ENCODE measurements at places on chromosomes 1 and 21. TPM values are rescaled to one million over a fixed set of nuclear protein-coding genes. Genes with fewer than 3 reads are reported as not detected.

- no peak for DNase-seq
Observed at GRCh38 chr1:229888157-229888556, 178.9 kb upstream of the GALNT2 start.

- DNase-seq = no peak
Observed at GRCh38 chr1:198424441-198424840, 116.0 kb downstream of the ATP6V1G3 start.

DNA sequence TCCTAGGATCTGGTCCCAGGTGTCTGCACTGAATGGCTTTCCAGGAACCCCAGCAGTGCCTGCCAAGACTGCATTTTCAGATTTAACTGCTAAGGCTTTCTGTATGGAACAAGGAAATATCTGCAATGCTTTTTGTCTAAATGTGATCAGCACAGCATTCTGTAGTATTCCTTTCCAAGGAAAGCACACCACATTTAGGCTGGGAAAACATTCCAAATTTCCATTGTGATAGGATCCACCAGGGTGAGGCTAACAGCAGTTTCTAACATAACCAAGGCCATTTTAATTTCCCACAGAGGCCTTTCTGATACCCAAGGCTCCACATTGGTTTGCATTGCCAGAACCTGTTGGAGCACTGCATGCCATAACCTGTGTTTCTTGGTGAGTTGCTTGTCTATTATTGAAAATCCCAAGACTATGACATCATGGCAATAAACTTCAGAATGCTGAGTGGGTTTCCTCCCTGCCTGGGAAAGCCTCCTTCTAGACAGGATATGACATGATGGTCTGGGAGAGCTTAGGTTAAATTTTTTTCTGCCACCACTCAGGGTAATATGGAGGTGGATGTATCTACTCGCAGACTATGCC, 23.3 kb upstream of the PTGFRN start:
- DNase-seq = no peak

DNA sequence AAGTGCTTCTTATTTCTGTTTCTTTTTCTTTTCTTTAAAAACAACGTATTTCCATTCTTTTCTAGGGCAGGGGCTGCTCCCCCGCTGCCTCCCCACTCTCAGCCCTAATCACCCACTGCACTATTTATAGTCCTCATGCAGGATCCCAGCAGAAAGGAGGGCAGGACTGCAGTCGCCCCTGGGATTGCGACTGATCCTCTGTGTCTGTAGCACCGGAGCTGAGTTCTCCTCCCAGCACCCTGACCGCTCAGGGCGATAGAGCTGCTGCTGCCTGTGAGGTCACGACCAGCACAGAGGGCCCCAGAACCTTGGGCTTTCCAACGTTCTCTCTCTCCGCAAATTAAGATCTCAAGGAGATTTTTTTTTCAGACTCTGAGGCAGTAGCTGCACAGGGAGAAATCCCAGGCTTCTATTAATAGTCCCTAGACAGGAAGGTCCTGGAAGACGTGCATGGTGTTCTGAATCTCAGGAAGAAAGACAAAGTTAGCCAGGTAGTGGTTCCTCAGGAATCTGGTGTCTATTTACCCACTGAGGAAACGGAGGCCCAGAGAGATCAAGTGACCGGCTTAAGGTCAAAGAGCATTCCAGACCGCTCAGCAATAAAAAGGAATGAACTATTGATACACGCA, 46.8 kb downstream of the PRAMEF20 start:
- DNase-seq = no peak

DNA sequence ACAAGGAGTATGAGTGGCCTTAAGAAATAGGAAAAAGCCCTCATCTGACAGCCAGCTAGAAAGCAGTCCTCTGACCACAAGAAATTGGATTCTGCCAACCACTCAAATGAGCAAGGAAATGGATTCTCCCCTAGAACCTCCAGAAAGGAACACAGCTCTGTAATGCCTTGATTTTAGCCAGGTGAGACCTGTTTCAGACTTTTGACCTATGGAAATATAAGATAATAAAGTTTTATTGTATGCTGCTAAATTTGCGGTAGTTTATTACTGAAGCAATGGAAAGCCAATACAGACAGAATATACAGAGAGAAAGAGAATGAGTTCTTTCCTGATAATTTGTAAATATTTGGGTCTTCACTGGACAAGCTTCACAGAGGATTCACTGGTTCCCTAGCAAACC, 28.8 kb upstream of the SELE start:
- DNase-seq = no peak

- DNase-seq = no peak
Observed at GRCh38 chr1:9792156-9793042, 31.4 kb downstream of the CLSTN1 start.

- DNase-seq = no peak
Observed at GRCh38 chr1:5692664-5693063, 299.6 kb downstream of the NPHP4 start.

GRCh38 chr1:17545356-17545755, 5.9 kb downstream of the ARHGEF10L start:
- DNase-seq = no peak

GRCh38 chr1:212229654-212230053, 55.6 kb upstream of the PPP2R5A start:
- peak; percentile 29 for DNase-seq

GRCh38 chr1:64911326-64911725, 55.0 kb downstream of the JAK1 start:
- no peak for DNase-seq

GRCh38 chr21:33685613-33686197, 43.4 kb downstream of the ITSN1 start:
- DNase-seq = no peak

DNA sequence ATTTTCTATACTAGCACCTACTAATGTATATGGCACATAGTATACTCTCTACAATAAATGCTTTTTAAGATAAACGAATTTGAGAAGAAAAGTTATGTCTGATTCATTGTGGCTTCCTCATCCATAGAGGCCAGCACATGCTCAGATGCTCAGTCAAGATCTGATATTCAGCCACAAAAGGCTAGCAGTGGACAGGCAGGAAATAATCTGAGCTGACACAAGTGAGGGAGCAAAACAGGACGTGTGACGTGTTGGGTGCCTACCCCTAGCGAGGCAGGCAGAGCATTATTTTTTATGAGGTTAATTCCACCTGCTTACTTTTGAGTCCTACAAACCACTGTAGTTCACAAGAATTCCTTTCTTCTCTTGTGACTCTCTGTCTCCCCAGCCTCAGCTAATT, 550.9 kb downstream of the SMYD3 start:
- no peak for DNase-seq

DNA sequence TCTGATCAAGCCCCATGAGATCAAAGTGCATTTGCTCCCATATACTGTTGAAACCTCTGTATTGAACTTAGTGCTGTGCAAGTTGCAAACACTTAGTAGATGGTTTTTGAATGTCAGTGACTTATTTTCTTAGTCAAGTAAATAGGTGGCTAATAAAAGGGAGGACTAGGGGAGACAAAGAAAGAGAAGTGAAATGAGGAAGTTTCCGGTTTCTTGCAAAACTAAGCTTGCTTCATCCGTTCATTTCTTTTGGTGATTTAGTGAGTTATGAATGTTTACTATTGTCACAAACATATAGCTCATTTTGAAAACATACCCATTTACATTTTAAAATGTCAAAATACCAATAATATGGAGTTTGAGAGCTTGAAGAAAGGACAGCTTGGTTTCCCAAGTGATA, 23.0 kb downstream of the ADAMTS5 start:
- DNase-seq = no peak

GRCh38 chr1:201490708-201491131, 16.2 kb downstream of the CSRP1 start:
- DNase-seq = no peak

DNA sequence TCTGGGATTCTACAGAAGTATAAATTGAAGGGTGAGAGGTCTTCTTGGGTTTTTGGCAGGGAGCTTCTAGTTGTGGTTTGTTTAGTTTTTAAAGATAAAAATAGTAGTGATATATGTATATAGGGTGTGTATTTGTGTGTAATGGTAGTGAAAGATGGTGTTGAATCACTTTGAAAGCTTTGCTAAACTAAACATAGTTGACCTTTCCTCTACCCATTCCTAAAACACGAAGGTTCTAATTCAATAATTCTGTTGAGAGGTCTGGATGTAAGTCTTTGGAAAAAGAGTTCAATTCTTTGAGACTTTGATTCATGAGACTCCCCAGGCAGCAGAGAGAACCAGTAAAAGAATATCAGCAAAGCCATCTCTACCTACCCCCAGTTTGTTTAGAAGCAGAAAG, 247.9 kb upstream of the DUSP10 start:
- no peak for DNase-seq

- DNase-seq = no peak
Observed at GRCh38 chr1:26844424-26845196, 18.1 kb downstream of the ZDHHC18 start.

GRCh38 chr1:147505568-147505967, 35.7 kb upstream of the BCL9 start:
- no peak for DNase-seq

DNA sequence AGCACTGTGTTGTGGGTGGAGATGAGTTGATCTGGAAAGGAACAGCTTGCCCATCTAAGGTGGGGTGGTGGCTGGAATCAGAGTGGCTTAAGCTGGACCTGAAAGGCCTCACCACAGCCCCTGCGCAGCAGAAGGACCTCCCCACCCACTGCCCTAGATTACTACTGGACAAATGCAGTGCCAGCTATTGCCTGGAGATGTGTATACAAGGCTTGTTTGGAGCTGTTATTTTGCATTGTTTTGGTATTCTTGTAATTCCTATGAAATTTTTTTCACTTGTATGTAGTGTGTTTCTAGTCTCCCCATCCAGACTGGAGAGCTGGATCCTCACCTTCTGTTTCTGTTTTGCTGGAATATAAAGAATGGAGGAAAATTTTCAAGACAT, 1.3 kb upstream of the SLC30A1 start:
- no peak for DNase-seq

The UBXN10 gene
- 11.3 TPM for total RNA-seq

The NTNG1 gene
- not detected for total RNA-seq

The IFI16 gene
- 41.9 TPM for total RNA-seq

The BATF3 gene
- not detected for total RNA-seq

The FCRL5 gene
- not detected for total RNA-seq

The CD1B gene
- total RNA-seq = not detected

The AXDND1 gene
- total RNA-seq = 0.55 TPM

The TP73 gene
- not detected for total RNA-seq

The SLC35E2B gene
- total RNA-seq = 49.3 TPM

The HES4 gene
- 41.0 TPM for total RNA-seq

The ZMYND12 gene
- not detected for total RNA-seq

Measured in uterus (tissue), 4 donors.